Effector CD4-positive, alpha-beta T cell (primary cell): ENCODE measurements at places on chromosomes 1 and 21.

- no peak for DNase-seq
Measured at GRCh38 chr1:223179786-223180185, 36.7 kb upstream of the TLR5 start.

DNA sequence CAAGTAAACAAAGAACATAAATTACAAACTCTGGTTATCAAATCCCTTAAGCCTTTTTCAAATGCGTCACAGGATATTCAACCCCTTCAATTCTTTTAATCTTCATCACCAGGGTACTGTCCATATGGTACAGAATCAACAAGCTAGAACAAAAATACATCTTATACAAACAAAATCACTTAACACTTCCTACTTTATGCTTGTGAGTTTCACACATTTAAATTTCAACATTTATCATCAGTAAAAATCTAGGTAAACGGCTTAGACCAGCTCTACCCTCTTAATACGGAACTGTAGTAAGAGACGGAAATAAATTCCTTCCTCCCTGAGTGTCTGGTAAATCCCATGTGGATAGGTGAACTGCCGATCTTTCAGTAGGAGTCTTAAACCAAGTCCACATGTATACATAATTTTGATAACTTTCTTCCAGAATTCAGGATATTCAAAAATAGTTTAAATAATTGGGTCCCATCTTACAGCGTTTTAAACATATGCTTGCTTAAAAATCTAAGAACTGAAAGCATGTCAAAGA is 1.0 kb downstream of the CCDC181 start:
- no peak for DNase-seq

DNA sequence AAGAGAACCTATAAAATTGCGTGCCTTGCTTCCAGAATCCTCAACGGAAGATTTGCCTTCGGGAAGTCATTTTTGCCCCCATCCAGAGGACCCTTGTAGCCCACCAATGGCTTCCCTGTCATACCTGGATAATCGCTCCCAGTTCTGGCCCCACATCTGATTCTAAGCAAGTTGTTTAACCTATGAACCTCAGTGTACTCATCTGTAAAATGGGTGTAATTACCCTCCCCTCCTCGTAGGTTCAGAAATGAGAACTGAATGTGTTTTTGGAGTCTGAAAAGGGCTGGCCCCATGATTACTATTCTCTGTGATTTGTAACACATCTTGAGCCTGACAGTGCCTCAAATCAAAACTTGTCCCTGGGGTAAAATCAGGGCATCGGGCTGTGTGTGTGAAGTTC is 81.6 kb upstream of the TMEM51 start:
- no peak for DNase-seq

DNA sequence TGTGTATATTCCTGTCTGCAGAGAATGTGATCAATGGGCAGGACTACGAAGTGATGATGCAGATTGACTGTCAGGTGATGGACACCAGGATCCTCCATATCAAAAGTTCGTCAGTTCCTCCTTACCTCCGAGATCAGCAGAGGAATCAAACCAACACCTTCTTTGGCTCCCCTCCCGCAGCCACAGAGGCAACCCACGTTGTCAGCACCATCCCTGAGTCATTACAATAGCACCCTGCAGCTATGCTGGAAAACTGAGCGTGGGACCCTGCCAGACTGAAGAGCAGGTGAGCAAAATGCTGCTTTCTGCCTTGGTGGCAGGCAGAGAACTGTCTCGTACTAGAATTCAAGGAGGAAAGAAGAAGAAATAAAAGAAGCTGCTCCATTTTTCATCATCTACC is 65.2 kb downstream of the OLFML2B start:
- DNase-seq = no peak

- no peak for DNase-seq
Measured at GRCh38 chr1:208225954-208226937, 17.9 kb downstream of the PLXNA2 start.

GRCh38 chr1:55320891-55321290 is 105.7 kb upstream of the USP24 start:
- DNase-seq = no peak

GRCh38 chr1:30842697-30843354 is 65.7 kb downstream of the SDC3 start:
- DNase-seq = no peak

DNA sequence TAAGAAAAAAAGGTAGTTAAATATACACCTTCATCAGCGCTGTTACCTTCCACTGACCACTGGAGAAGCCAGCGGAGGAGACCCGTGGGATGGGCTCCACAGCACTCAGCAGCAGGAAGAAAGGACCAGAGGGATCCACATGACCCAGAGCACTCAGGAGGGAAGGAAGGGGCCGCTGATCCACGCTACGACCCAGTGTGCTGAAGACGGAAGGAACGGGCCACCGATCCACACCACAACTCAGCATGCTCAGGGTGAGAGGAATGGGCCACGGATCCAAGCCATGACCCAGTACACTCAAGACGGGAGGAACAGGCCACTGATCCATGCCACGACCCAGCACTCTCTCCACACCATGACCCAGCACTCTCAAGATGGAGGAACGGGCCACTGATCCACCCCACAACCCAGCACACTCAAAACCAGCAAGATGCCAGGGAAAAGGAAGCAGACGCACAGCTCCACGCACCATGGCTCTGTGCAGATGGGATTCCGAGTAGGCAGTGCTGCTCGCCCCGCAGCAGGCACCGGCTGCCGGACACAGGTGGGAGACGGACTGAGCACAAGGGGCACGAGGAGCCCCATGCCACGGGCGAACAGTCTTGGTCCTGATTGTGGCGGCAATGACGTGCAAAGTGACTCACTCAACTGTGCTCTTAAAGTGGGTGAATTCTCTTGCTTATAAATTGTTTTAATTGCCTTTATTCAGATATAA is 8.7 kb downstream of the WRAP73 start:
- DNase-seq = no peak

- DNase-seq = peak; percentile 36
Measured at GRCh38 chr1:223248770-223249140, 105.7 kb upstream of the TLR5 start.

- DNase-seq = no peak
Measured at GRCh38 chr21:31335957-31336738, 7.9 kb downstream of the TIAM1 start.
